Hematopoietic multipotent progenitor cell treated with erythropoietin and hydrocortisone succinate and interleukin-3 and kit ligand, for 8 days (in vitro differentiated cells): ENCODE measurements at places on chromosomes 16 and 17.

- no peak for DNase-seq
Observed at GRCh38 chr16:75801307-75801706, 75.0 kb upstream of the CPHXL start.

DNA sequence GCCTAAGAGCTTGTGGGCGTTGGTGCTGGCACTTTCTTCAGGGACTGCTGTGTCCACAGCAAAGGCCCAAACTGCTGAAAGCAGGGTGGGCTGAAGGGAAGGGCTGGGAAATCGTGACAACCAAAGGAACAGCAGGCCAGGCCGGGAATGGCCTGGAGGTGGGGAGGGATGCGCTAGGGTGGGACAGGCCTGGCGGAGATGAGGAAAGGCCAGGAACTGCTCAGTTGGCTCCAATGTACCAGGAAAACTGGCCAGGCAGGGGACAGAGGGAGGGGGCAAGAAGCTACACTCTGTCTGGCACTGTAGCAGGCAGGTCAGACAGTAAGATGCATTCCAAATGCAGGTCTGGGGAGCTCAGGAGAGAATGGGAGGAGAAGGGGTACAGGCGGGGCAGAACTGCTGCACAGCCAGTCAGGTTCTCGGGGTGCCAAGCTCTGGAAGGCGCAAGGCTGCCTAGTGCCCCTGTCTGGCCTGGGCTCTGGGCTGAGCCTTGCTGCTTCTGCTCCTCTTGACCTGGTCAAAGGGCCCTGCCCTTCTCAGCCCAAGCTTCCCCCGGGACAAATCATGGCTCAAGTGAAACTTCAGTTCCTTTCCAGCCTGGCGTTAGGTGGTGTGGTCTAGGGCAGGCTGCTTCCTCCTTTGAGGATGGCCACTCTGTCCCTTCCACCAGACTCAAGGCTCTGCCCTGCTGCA lies 7.3 kb downstream of the PNMT start:
- DNase-seq, result no peak

- peak; percentile 32 for DNase-seq
Observed at GRCh38 chr17:9905902-9906301, 831 bp upstream of the RCVRN start.

DNA sequence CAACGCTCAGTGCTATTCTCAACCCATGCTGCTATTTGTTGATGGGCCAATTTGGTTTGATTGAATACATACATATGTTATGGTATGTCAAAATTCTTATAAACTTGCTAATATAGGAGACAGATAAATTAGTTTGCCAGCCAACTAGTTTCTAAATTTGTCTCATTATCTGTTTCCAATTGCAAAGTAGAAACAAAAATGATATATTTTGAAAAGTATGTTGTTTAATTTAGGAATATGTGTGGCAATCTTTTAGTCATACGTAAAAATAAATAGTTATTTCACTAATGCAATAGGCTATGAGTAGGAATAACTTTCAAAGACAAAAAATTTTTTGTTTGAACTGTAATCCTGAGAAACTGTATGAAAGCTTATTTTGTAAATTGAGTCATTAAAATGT lies 210.6 kb upstream of the KCNJ16 start:
- no peak for DNase-seq

DNA sequence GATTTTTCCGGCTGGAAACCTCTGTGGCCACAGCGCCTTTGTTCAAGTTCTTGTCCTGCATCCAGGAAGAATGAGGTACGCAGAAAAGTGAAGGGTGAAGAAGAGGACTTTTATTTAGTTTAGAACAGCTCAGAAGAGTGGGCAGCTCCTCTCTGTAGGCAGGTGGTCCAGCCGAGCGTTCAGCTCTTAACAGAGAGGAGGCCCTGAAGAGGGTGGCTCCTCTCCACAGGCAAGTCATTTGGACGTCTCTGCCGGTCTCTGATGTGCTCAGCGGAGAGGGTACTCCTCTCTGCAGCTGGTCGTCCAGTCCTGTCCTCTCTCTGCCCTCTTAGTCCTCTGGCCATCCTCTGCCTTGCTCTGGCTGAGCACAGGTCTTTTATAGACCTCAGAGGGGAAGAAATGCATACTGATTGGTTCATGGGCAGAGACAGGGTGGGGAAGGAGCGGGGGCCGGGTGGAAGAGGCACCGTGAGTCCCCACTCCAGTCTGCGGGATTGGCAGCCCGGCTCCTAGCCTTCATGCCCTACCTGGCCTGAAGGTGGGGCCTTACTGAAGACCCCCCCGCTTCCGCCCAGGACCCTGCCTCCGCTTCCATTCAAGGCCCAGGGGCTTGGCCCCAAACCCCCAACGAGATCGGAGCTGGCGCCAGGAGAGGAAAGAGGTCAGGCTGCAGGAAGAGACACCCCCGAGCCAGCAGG lies 70.0 kb upstream of the NKD1 start:
- DNase-seq, result no peak

GRCh38 chr17:74917430-74917829 lies 5.6 kb downstream of the USH1G start:
- no peak for DNase-seq

DNA sequence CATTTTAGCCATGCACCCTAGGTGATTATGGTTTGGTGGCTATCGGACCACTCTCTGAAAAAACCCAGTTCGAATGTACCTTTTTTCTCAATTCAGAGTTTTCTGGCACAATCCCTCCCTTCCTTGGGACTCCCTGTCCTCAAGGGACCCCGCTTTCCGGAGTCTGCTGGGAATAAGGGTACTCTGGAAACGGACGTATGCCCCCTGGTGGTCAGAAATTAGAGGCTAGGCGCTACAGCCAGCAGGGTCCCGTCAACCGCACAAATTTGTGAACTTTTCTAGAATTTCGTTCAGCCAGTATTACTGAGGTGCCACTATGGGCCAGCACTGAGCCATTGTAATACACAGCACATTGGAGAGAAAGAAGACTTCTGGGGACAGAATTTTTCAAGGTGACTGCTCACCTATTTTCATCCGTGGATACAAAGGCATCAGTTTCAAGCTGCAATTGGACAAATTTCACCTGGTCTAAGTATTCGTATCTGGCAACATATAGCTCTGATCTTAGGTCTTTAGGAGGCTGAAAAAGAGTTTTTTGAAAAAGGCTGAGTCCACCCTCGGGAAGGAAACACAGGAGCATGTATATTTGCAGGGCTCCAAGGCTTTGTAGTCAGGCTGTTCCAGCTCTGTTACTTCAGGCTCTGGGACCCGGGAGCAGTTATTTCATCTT lies 27.1 kb upstream of the CRYBA1 start:
- DNase-seq, result peak; percentile 81

DNA sequence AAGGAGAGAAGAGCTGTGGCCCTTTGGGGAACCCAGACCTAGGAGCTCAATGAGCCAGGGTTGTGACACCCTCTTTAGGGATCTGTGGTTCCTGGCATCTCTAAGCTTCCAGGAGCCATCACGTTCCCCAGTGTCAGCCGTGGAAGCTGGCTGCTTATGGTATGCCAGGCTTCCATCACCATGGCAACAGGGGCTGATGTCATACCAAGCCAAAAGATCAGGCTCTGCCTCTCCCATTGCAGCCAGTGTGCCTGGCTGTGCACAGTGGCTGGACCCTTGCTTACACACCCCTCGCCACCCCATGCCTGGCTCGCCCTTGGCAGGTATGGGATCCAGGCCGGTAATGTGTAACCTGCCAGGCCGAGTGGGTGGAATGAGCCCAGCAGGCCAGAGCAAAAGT lies 91.1 kb downstream of the SSH2 start:
- no peak for DNase-seq

DNA sequence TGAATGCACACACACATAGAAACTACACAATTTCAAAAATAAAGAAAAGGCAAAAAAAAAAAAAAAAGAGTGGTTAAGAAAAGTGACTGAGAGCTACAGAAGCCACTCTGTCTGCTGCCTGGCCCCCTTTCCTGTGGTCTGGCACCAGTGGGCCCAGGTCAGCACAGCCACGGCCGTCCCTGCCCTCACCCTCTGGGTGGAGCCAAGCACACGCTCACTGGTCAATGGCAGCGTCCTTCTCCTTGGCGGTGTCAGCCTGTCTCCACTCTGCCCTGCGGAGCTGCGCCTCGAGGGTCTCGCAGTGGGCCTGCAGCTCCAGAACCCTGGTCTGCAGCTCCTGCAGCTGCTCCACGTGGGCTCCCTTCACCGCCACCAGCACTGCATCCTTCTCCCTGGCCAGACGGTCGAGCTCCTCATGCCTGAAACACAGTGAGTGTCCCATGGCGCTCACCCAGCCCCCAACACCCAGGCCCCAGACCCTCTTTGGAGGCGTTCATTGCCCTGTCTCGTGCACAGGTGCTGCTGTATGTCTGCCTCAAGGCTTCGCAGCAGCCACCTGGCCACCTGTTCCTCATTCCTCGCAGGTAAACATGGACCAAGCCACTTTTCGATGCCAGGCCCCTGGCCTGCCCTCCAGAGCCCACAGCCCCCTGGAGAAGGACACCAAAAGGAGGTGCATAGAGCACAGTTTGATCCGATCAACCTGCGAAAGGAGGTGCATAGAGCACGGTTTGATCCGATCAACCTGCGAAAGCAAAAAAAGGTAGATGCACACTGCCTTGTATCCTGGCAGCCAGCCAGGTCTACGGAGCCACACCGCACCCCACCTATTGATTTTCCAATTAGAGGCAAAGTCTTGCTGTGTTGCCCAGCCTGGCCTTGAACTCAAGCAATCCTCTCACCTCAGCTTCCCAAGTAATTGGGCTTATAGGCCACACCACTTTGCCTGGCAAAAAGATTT lies 24.4 kb downstream of the CCDC57 start:
- no peak for DNase-seq

- DNase-seq, result peak; percentile 95
Observed at GRCh38 chr17:81927653-81928543, at the start of gene MAFG. Gene MAFG (minus strand): TSS chr17:81927735. CDS start chr17:81923185, 4,550 bp downstream.

- no peak for DNase-seq
Observed at GRCh38 chr16:79991969-79992368, 391.4 kb upstream of the MAF start.

DNA sequence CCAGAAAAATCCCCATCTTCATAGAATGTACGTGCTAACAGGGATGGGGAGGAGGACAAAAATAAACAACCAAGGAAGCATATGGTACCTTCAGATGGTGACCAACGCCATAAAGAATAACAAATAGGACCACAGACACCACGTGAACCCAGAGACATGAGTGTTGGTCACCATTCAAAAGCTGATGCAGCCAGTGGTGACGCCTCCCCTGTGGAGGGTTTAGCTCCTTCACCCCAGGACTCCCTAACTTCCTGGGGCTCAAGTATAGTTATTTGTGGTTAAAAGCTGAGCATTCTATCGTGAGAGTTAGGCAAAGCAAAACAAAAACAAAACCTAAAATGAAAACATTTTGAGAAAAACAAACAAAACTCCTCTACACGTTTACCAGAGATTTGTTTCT lies 184.7 kb downstream of the SOX9 start:
- DNase-seq, result no peak

GRCh38 chr16:10943064-10943353 lies 741 bp upstream of the DEXI start:
- no peak for DNase-seq

GRCh38 chr17:61574542-61575351 lies 16.3 kb downstream of the NACA2 start:
- peak; percentile 8 for DNase-seq

DNA sequence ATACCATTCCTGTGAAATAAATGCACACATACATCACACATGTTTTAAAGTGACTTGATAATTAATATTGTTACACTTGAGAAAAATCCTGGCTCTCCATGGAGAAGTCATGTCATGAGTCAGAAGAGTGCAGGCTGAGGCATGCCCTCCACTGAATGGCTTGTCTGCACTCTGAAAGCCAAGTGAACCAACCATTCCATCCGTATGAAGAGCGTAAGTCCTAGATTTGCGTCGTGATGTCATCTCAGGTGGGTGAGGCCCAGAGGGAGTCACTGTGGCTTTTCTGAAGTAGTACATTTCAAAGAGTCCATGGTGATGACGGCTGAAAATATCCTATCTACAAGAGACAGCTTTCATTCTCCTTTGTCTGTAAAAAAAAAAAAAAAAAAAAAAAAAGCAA lies 83.5 kb upstream of the IRX5 start:
- DNase-seq, result no peak

DNA sequence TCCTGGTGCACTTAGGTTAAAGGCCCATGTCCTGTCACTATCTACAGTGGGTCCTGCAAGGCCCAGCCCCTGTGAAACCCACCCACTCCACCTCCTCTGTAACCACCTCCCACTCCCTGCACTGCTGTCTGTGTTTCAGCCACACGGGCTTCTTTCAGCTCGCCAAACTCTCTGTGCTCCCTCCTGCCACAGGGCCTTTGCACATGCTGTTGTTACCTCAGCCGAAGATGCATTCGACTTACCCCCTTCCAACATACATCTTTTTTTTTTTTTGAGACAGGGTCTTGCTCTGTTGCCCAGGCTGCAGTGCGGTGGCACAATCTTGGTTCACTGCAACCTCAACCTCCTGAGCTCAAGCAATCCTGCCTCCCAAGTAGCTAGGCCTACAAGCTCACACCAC lies 76.5 kb upstream of the RPL38 start:
- DNase-seq, result no peak

DNA sequence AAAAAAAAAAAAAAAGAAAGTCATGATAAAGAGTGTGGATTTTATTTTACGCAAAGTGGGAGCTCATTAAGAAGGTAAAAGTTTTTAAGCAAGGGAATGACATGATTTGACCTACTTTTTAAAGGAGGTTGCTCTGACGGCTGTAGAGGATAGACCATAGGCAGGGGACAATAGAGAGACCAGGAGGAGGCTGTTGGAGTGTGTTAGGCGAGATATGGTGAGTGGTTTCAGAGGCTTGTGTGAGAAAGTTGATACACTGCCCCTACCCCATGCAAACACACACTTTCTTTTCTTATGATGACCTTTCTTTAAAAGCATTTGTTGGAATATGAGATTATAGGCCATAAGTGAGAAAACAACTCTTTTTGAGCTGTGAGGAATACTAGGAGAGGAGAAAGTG lies 82.0 kb downstream of the FTO start:
- peak; percentile 32 for DNase-seq
